T-helper 1 cell (primary cell): ENCODE measurements at places on chromosomes 11 and 22.
A peak's percentile ranks its signal among the peaks of the same experiment; 100 is the strongest.

DNA sequence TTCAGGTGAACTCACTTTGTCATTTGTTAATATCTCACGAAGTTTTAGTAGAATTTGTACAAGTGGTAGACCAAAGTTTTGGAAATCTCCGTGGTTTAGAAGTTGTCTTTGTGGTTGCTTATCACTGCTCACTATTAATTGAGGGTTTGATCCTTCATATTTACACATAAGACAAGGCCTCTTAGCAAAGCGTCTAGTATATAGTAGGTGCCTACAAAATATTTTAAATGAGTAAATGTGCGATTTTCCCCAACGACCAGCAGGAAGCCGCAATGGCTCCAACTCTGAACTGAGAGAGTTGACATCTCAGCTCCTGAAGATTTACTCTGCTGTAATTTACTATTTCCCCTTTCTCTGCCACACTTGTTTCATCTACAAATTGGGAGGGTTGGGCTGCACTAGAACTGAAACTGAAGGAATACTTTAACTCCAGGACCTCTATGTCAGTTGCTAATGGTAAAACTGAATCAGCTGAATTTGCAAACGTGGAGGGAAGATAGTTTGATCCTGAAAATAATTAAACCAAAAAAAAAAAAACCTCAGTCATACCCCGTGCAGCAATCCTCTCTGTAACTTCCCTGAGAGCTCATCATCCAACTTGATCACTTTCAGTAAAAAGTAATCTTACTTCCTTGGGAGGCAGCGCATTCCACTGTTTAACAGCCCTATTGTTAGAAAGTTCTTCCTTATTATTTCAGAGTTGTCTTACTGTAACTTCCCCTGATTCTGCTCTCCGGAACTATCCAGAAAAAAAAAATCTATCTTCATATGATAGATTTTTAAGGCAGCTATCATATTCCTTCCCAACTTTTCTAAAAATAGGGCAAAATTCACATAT, 1.3 kb upstream of the SBF2 start:
- no peak for DNase-seq

- DNase-seq: no peak
These were observed 100.5 kb upstream of the CRYBB3 start for GRCh38 chr22:25099202-25099601.

DNA sequence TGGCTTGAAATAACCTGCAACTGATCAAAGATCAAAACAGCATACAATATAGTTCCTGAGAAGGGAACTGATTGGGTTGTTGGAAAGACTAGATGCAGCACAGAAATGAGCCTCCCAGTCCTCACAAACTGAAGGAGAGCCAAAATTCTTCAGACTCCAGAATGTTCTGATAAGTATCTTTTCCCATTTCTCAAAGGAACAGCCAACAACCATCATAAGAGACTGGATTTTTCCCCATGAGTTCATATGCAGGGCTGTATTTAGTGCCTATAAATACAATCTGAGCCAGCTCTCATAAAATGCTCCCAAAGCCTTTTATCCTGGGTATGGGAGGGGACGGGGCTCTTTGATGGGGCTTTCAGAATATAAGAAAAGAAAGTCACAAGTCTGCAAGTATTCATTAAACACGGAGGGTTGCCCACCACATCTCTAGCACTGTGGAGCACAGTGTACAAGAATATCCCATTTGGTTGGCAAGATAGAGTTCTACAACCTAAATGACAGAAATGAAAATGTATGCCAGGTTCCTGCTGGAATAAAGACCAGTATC, 50.7 kb upstream of the LYVE1 start:
- no peak for DNase-seq

GRCh38 chr22:24329453-24329852, 58.8 kb downstream of the SPECC1L start:
- no peak for DNase-seq

DNA sequence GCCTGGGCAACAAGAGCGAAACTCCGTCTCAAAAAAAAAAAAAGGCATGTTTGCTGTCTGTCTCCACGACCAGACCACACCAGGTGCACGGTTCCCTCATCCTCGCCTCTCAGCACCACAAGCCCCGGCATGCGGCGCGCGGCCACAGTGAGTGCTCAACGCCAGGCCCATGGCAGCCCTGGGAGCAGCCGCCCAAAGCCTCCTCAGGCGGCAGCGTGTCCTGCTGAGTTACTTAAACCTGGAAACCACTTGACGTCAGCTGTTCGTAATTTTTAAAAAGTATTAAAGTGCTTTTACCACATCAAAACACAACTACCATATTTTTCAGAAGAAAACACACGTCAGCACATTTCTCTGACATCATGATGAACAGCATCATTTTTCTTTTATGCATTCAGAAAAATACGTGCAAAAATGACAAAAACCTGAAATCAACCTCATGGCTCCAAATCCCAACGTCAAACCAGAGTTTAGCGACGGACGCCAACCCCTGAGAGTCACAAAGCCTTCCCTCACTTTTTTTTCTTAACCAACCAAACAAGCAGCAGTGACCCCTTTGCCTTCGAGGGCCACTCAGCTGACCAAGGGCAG, 2.1 kb downstream of the DEAF1 start:
- DNase-seq: no peak

- DNase-seq: no peak
These were observed 14.9 kb downstream of the SAMM50 start for GRCh38 chr22:43969989-43970755.

DNA sequence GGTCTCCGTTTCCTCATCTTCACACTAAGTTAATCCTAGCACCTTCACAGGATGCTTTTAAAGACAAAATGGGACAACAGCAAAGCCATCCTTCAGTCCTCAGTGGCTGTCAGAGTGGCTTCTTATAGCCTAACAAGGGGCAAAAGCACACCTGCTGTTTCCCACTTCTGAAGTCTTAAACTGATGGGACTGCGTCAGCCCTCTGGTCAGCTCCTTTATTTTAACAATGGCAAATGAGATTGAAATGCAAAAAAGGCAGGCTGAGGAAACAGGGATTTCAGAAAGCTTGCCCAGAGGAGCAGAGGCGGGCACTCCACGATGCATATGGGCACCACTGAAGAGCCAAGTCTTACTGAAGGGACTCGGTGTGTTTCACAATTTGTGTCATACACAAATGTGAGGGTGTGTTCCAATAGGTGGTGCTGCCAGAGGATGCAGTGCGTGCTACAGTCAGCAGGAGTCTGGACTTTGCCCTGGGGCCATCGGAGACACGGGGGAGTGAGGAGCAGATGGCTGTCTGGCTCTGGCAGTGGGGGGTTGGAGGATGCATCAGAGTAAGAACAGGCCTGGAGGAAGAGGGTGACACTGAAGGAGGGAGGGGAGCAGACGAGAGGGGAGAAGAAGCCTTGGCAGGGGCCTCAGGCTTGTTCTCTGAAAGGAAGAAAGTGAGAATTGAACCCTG, 47.3 kb downstream of the TENM4 start:
- no peak for DNase-seq

DNA sequence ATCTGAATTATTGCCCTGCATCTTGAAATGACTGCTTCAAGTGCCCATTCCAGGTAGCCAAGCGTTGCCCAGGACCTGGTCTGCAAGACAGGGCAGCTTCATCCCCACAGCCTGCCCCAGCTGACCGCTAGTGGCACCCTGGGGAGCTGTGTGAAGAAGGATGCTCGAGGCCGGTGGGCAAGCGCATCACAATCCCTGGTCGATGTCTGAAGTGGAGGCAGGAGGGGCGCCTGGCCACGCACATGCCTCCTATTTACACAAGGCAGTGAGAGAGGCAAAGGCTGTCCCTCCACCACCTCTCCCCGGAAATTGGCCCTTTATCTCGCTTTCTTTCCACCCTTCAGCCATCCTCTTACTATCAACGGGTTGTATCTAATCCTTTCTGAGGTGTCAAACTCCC, 28.1 kb upstream of the PHF21A start:
- no peak for DNase-seq

DNA sequence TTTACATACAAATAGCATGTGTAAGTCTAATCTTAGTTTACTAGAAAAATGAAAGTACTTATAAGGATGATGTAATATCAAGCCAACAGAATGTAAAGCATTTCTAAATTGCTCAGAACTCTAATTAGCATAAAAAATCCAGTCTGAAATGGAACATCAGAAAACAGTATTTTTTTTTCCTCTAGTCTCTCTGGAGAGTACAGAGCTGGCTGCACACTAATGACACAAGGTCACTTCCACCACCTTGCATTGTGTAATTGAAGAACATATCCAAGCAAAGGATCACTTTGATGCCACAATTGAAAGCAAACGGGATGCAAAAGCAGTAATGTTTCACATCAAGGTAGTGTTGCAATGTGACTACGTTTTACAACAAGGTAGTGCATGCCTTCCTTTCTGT, 548.0 kb upstream of the LUZP2 start:
- no peak for DNase-seq

DNA sequence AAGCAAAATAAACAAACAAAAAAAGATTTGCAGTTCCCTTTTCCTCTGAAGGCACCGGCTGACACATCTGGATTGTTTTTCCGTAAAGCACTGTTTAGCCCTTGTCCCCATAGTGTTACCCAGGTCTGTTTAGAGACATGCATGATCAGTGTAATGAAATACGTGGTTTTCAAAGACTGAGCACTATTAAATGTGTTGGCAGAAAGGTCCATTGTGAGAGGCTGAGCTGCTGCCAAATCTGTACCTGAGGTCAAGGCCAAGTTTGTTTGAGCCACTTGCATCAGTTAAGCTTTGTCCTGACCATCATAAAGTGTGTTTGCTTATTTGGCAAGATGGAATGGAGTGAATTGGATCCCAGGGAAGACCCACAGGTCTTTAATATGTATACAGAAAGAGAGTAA, 26.3 kb downstream of the CTR9 start:
- DNase-seq: no peak

GRCh38 chr11:66879000-66879399, 22.1 kb downstream of the LRFN4 start:
- no peak for DNase-seq

DNA sequence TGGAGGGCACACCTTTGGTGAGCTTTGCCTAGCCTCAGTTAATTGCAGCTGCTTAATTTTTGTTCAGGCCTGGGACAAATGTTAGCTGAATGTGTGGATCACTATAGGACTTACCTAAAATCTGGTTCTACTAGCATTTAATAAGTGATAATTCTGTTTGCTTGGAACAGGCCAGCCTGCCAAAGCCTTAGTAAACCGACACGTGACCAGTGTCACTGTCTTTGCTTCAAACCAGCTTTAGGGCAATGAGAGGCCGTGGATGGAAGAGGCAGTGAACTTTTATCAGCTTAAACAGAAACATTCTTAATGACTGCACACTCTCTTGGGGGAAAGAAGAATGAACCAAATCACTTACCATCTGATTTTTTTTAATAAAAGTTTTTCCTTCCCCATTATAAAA, 10.8 kb downstream of the PARVA start:
- no peak for DNase-seq

- peak; percentile 35 for DNase-seq
These were observed 101.1 kb upstream of the PITPNB start for GRCh38 chr22:28019881-28020861.

DNA sequence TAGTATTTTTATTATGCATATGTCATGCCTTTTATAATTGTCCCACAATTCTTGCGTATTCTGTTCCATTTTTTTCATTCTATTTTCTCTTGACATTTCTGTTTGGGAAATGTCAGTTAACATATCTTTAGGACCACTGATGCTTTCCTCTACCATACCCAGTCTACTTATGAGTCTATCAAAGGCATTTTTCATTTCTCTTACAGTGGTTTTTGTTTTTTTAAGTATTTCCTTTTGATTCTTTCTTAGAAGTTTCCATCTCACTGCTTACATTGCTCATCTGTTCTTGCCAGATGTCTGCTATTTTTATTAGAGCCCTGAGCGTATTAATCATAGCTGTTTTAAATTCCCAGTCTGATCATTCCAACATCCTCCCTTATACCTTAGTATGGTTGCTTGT, 29.3 kb upstream of the OR8B8 start:
- DNase-seq: no peak

DNA sequence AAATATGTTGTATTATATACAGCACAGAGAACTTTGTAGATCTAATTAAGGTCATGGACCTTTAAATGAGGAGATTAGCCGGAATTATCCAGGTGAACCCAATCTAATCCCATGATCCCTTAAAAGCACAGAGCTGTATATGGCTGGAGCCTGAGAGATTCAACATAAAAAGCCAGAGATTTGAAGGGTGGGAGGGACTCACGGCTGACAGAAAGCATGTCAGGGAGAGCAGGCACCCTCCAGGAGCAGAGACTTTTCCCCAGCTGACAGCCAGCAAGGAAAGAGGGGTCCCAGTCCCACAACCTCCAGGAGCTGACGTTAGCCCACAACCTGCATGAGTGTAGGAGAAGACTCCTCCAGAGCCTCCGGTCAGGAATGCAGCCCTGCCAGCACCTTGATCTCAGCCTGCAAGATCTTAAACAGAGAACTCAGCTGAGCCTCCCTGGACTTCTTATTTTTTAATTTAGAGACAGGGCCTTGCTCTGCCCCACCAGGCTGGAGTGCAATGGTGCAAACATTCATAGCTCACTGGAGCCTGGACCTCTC, 20.0 kb upstream of the ADA2 start:
- no peak for DNase-seq

GRCh38 chr11:29826878-29827277, 190.0 kb downstream of the KCNA4 start:
- no peak for DNase-seq

DNA sequence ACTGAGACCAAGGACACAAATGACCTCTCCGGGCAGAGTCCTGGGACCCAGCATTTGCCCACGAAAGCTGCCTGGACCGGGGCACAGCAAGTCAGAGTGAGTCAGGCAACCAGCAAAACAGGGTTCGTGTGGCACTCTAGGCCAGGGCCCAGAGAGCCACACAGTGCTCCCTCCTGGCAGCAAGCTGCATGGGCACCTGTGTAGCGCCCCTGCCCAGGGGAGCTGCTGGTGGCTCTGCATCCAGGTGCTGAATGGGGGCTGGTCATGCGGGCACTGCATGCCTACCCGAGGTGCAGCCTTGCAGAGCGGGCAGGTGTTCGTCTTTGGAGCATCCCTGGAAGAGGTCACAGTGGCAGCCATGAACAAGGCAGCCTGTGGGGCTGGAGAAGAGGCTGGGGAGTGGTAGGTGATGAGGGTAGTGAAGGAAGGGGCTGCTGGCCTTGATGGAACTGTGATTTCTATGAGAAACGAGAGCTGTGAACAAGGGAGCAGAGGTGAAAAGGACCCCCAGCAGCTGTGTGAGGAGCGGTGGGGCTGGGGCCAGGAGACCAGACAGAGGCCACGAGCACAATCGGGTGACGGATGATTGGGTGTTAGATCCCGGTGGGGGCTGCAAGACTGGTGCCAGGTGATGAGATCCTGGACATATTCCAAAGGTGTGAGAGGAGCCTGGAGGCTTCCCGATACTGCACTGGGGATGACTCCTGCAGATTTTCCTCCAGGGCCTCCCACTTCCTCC, 63.3 kb downstream of the DGCR2 start:
- DNase-seq: no peak

DNA sequence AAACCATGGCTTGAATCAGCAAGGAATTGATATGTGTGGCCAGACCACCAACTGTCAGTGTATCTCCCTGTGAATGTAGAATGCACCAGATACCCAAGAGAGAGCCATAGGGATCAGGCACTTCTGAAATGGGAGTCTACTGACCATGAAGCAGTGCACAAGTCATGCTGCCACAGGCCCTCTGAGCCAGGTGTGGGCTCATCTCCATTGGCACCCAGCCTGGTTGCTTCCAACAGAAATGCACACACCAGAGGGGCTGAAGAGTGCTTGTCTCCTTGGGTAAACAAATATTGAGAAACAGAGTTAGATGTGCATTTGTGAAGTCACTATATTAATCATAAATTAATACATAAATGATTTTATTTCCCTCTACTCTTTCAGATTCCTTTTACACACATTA, 28.4 kb upstream of the PANX1 start:
- no peak for DNase-seq

GRCh38 chr11:12531681-12532080, 142.5 kb upstream of the TEAD1 start:
- no peak for DNase-seq
